ENCODE measurements at places on chromosomes 2 and 18.

- no peak for DNase-seq
Measured at GRCh38 chr2:217953531-217953932, 49.3 kb downstream of the TNS1 start.

GRCh38 chr2:222992137-222992536, 59.9 kb upstream of the KCNE4 start:
- DNase-seq, result no peak

GRCh38 chr2:128421286-128421685, 102.6 kb upstream of the HS6ST1 start:
- no peak for DNase-seq

DNA sequence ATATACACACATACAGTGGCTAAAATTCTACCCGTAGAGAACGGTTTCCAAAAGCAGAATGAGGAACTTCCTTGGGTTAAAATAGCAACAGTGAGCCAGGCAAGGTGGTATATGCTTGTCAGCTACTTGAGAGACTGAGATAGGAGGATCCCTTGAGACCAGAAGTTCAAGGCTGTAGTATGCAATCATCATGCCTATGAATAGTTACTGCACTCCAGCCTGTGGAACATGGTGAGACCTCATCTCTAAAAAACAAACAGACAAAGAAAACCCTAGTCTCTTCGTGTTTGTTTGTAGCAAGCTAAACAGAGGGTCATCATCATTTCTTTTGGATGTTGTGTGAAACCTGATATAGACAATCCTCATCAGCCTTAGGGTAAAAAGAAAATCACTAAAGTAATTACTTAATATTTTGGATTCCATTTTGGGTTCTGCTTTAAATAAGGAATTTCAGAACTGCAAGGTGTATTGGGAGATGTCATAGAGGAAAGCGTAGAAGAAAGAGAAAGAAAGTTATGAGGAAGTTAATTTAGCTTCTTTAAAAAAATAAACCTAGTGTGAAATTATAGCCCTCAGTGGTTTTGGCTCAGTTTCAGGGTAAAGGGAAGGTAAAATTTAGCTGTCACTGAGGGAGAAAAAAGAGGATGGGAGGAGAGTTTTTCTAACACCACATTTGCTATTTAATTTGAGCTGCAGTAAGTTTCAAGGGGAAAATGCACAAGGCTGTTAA, 46.5 kb downstream of the PLEK start:
- DNase-seq, result no peak

DNA sequence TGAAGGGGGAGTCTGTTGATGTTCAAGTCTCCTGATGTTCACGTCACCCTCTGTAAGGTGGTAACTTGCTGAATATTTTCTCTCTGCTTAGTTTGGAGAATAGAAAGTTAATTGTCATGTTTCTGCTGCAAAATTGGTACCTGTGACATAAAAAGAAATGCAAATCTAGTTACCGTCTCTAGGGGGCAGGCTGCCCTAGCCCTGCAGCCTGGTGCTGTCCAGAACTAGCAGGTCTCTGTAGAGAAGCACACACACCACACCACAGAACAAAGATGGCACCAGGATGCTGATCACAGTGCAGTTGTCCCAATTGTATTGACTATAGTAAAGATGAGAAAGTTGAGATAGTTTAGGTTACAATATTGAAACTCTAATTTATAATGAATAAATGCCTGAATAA, 47.0 kb downstream of the SLC9A4 start:
- peak; percentile 19 for DNase-seq

DNA sequence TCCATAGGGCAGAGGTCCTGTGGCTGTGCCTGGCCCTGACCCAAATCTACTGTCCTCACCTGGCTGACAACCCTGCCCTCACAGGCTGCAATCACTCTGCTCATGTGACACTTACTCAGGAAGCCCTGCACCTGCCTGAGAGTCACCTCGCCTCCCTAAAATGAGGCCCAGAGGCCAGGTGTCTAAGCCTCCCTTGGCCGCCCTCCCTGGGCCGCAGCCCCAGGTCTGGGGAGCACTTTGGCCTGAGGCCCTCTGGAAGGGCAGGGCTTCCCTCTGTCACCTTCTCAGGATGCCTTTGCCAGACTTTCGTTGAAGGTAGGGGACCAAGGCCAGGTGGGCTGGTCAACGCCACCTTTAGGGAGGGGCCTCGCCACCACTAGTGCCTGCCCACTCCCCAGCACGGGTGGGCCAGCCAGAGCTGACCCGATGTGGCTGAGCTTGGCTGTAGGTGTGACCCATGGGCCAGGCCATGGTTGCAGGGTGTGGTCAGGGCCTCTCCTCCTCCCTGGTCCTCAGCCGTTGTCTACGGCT, 6.1 kb upstream of the GPC1 start:
- DNase-seq, result no peak

- DNase-seq, result no peak
Measured at GRCh38 chr2:160278879-160279177, 78.8 kb upstream of the ITGB6 start.

GRCh38 chr2:95029898-95030341, 4.4 kb downstream of the MAL start:
- no peak for DNase-seq

- no peak for DNase-seq
Measured at GRCh38 chr2:160076241-160076640, 13.8 kb upstream of the PLA2R1 start.

- no peak for DNase-seq
Measured at GRCh38 chr2:185338104-185338503, 400.5 kb upstream of the FSIP2 start.

Measured in CD4-positive, alpha-beta T cell treated with Interleukin-10 for 1 hour (primary cell).